ENCODE measurements at places on chromosomes 1 and 21. TPM values are rescaled to one million over a fixed set of nuclear protein-coding genes. Genes with fewer than 3 reads are reported as not detected.

The PLA2G2F gene
- not detected for total RNA-seq

GRCh38 chr1:221555689-221556433, 186.0 kb downstream of the DUSP10 start:
- no peak for DNase-seq

DNA sequence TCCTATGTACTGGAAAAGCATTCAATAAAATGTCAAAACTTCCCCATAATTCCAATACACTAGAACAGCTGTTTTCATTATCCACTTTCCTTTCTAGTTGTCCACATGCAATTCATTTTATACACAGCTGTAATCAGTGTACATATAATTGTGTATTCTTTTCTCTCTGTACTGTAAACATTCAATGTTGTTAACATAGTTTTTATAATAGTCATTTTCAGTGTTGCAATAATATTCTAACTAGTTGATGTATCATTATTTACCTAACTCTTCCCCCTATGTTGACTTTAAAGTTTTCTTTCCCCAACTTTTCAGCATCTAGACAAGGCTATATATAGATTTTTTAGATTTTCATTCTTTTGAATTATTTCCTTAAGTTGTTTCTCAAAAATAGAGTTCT, 44.4 kb downstream of the DIPK1A start:
- DNase-seq, result no peak

- DNase-seq, result no peak
Measured at GRCh38 chr1:4752059-4752458, 97.7 kb downstream of the AJAP1 start.

GRCh38 chr1:20061866-20062265, 8.1 kb upstream of the PLA2G5 start:
- no peak for DNase-seq
